ENCODE measurements at places on chromosomes 1 and 21.

DNA sequence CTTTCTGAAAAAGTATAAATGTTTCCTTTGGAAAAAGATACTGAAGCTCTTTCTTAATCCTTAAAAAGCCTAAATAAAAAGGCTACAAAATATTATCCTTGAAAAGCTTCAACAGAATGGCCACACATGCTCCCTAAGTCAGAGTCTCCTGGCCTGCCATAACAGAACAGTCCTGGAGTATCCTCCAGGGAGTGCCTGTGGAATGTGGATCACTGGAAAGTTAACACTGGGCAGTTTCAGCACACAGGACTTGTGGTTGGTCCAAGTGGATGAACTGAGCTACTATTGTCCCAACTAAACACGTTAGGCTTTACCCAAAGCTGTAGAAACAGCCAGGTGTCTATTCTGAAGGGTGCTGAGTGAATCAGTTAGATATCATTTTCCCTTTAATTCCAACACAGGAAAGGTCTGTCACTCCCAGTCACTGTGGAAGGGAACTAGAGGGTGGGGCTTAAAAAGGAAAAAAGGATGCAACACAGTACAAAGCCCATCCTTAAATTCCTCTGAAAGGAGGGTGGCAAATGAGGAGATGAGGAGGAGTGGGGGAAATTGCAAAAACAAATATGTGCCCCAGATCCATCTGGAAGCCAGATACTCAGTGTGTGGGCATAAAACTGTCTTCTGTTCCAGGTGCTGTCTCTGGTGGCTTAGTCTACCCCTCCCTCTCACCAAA, 196.3 kb upstream of the SPAG17 start:
- DNase-seq, result no peak

GRCh38 chr1:236638945-236639344, 34.6 kb upstream of the HEATR1 start:
- no peak for DNase-seq

GRCh38 chr1:84632673-84633434, 57.4 kb downstream of the SSX2IP start:
- DNase-seq, result no peak

GRCh38 chr1:117565745-117566455, 39.9 kb upstream of the TENT5C start:
- DNase-seq, result no peak

DNA sequence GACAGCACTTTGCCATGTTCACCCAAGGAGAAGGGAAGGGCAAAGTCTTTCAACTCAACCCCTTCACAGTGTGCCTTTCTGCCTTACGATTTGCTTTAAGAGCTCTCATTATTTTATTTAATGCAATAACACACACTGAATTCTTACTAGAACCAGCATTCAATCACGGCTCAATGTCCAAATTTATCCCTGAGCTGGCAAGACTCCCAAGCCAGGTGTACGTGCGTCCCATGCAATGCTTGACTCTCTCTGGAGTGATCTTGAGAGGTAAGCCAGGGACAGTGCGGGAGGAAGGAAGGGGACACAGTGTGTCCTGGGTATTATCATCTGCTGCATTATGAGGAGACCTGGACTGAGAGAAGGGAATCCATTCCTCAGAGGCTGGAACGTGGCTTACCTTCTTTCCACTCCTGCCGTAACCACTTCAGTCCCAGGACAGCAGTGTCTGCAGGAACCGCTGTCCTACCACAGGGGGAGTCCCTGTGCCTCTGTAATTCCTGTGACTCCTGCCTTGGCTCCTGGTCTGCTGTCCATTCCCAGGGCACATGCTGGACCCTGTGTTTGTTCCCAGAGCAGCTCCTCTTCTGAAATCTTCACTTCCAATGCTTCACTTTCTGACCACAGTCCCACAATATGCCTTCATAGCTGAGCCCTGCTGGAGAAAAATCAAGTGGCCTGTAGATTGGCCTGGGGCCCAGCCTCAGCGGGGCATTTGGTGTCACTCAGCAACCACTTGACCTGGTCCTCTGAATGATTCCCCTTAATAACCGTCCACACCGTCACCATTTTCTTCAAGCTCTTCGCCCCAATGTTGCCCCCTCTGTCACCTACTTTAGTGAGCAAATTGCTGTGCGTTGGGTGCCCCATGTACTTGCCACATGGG, 28.6 kb upstream of the STUM start:
- DNase-seq, result no peak

- no peak for DNase-seq
Observed at GRCh38 chr1:48947761-48948537, 171.3 kb upstream of the BEND5 start.

DNA sequence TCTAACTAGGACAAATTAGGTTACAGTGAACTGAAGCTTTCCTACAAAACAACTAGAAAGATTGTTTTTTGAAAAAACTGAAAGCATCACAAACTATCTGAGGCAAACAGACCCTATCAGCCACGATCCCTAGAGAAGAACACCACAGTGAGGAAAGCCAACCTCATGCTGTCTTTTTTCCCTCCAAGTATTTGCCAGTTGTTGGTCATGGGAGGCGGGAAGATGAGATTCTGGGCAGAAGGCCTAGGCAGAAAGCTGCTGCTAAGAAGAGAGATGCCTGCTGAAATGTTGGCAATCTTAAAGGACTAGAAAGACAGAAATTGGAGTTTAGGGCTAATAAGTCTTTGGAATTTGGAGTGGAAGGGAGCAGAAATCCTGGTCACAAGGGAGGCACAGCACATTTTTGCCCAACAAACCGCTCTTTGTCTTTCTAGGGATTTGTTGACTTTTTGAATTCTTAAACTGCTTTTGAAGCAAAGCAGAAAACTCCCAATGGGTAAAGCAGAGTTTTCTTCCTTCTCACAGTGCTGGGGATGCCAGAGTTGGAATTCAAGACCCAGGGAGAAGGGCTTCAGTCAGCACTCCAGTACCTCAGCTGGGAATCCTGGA, 83.9 kb downstream of the MT1HL1 start:
- DNase-seq, result no peak

GRCh38 chr1:214551436-214552173, at the start of gene PTPN14:
Gene PTPN14 (minus strand): TSS chr1:214551602. CDS start chr1:214464803, 86,799 bp downstream.
- DNase-seq, result peak; percentile 93

- DNase-seq, result no peak
Observed at GRCh38 chr1:246067432-246068216, 439.5 kb downstream of the SMYD3 start.

DNA sequence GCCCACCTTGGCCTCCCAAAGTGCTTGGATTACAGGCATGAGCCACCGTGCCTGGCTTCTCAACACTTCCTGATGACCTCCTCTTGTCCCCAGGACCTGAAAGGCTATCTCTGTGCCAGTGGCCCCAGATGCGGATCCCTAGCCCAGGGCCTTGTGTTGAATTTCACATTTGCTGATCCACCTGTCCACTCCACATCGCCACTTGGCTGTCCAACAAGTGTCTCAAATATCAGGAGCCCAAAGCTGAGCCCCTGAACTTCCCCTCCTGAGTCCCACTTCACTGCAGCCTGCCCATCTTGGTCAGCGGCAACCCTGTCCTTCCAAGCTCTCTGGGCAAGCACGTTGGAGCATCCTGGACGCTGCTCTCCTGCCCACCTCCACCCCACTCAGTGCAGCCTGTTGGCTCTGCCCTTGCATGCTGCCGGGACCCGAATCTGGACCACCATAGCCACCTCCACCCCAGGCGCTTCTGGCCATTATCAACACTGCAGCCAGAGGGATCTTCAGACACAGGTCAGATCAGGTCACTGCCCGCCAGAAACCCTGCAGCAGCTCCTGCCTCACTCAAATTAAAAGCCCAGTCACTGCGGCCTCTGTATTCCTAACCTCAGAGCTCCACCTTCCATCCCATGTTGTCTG, 352.5 kb upstream of the VAMP3 start:
- no peak for DNase-seq

GRCh38 chr1:184078564-184079249, 27.2 kb downstream of the TSEN15 start:
- no peak for DNase-seq

- DNase-seq, result no peak
Observed at GRCh38 chr21:46078322-46078977, 19.5 kb upstream of the COL6A2 start.

GRCh38 chr1:189821833-189822232, 655.8 kb downstream of the BRINP3 start:
- peak; percentile 30 for DNase-seq

DNA sequence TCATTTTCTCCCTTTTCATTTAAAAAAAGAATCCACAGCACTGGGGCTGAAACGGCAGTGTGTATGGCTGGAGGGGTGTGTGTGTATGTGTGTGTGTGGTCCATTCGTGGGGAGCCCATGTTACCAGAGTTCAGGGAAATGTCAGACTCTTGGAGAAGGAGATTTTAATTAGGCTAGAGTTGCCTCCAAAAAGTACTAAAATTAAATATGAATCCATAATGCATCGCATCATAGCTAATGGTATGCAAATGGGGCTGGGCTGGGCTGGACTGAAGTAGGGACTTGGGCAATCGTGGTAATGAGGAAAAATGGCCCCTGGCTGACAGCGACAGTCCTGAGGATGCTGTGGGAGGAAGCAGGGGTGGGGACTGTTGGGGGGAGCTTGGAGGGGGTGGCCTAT, 24.8 kb downstream of the GRIK3 start:
- no peak for DNase-seq

GRCh38 chr1:156108664-156109241, 5.8 kb upstream of the LMNA start:
- DNase-seq, result no peak

- no peak for DNase-seq
Observed at GRCh38 chr21:43702785-43703034, 16.2 kb upstream of the PDXK start.

DNA sequence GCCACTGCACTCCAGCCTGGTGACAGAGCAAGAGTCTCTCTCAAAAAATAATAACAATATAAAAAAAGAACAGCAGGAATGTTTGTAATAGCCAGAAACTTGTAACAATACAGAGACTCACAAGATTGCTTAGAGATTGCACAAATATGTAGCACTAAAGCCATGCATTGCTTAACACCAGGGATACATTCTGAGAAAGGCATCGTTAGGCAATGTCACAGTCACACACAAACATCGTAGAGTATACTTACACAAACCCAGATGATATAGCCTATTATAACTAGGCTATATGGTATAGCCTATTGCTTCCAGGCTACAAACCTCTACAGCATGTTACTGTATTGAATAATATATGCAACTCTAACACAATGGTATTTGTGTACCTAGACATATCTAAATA, 45.3 kb downstream of the GPATCH2 start:
- no peak for DNase-seq

DNA sequence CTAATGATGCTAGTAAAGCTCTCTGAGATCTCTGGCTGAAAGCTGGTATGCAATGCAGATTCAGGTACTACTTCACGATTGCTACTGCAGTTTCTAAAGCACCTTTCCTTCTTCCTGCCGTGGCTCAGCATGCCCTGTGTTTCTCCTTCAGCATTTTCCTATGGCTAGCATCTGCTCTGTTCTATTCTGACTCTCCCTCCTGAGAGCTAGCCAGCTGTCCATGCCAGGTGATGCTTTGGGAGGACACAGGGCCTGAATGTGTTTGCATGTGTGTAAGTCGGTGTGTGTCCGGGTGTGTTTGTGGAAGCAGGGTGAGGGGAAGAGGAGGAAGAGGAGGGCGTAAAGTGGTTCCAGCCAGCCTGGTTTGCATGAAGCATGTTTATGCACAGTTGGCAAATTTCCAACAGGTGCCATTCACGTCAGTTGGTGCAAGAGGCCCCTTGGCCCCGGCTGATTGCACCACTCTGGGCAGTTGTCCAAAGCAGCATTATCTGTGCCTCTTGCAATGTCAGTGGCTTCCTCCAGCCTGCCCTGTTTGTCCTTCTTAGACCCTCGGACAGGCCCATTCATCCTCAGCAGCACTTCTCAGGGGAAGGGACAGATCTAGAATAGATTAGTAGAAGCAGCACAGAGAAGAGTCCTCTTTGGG, 433.3 kb downstream of the DISC1 start:
- DNase-seq, result no peak

GRCh38 chr1:61268546-61269240, 186.3 kb downstream of the NFIA start:
- no peak for DNase-seq

DNA sequence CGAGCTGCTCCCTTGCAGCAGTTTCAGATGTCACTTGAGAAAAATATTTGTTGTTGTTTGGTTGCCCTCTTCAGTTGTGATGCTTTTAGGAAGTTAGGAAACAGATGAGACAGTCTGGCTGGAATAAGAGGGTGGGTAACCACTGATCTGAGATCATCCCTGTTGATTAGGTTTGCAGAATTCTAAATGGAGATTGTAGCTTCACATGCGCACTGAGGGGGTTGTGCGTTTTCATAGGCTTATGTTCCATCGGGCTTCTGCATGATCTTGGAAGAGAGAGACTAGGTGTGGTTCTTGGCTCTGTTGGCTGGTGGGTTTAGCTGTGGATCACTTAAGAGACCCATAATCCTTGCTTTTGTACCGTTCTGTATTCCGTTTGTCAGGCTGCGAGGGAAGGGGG, 108.1 kb downstream of the CAMTA1 start:
- no peak for DNase-seq

GRCh38 chr1:151157067-151157531, 650 bp downstream of the TNFAIP8L2 start:
- DNase-seq, result no peak

DNA sequence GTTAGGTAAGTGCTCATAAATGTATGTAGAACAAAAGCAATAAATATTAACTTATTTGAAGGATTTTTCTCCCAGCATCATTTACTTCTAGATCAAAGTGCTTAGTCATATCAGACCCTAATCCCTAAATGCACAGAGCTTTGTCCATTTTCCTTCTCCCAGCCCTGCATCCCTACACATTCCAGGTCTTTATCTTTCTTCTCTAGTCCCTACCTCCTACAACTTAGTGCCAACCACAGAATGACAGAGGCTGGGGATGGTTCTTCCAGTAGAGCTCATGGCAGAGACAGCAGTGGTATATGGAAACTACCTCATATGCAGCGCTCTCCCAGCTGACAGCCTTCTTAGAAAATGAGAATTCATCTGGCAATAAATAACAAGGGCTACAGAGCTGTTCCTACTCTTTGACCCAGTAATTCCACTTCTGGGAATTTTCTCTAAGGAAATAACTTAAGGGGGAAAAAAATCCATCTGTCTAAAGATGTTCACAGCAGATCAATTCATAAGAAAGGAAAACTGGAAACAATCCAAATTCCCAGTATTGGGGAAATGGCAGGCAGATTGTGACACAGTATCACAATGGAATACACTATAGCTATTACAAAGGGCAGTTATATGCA, 62.9 kb upstream of the ROR1 start:
- peak; percentile 11 for DNase-seq

DNA sequence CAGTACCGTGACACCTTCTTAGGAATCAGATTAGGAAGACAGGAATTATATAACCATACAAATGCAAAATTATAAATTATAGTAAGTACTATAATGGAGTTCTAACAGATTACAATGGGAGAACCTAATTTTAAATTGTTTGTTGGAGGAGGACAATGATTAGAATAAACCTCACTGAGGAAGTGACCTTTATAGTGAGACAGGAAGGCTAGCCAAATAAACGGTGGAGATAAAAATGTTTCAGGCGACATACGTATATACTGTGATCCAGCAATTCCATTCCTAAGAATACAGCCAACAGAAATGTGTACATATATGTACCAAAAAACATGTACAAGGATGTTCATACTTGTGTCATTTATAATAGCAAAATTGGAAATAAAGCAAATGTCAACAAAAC, 15.2 kb downstream of the SYNJ1 start:
- DNase-seq, result no peak

- DNase-seq, result no peak
Observed at GRCh38 chr1:108575375-108575774, 15.5 kb downstream of the EEIG2 start.

GRCh38 chr1:53557830-53558738, 98.9 kb downstream of the DMRTB1 start:
- DNase-seq, result no peak
